Nephron progenitor cell (in vitro differentiated cells): ENCODE measurements at places on chromosomes 4 and X.

DNA sequence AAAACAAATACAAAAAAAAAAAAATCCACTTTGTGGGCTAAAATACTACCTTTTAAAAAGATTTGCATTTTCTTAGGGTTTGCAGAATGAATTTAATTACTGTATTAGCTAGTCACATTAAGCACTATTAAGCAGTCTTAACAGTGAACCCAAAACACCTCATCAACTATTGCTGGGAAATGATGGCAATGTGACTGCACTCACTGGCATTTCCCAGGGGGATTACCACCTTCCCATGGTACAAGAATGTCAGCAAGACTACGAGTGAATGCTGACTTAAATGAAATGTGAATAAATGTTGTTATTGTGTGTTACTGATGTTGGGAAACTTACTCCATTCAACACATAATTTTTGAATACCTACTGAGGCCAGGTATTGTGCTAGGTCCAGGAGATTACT, 10.0 kb upstream of the SLC9B2 start:
- DNase-seq = no peak
- no peaks in the 10 kb centered on the region for H3K27me3 ChIP-seq
- no peak overlapping the region for H3K27ac ChIP-seq

DNA sequence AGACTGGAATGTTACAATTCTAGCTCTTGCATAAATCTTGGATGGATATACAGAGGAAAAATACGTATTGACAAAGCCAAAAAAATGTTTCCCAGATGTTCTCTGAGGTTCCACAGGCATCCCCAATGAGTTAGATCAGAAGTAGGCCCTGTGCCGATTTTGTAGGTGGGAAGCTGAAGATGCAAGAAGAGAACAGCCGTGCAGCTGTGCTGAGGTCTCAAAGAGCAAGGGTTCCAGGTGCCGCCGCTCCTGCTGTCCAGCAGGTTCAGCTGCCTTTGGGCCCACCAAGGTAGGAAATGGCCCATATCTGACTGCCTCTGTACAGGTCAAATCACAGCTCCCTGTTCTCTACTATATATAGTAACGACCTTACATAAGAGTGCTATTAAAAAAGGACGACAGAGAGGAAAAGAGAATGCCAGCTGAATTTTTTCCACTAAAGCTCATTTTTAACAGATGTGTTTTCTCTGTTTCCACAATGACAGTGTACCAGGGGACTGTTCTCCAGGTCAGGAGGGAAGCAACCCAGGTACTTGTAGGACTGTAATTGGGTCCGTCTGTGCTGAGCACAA, 155.6 kb downstream of the CBR4 start:
- H3K36me3 ChIP-seq = peaks cover 53% of the 10 kb centered on the region
- DNase-seq = no peak
- peaks cover 24% of the 10 kb centered on the region for H3K4me1 ChIP-seq
- no peak overlapping the region for H3K4me3 ChIP-seq

DNA sequence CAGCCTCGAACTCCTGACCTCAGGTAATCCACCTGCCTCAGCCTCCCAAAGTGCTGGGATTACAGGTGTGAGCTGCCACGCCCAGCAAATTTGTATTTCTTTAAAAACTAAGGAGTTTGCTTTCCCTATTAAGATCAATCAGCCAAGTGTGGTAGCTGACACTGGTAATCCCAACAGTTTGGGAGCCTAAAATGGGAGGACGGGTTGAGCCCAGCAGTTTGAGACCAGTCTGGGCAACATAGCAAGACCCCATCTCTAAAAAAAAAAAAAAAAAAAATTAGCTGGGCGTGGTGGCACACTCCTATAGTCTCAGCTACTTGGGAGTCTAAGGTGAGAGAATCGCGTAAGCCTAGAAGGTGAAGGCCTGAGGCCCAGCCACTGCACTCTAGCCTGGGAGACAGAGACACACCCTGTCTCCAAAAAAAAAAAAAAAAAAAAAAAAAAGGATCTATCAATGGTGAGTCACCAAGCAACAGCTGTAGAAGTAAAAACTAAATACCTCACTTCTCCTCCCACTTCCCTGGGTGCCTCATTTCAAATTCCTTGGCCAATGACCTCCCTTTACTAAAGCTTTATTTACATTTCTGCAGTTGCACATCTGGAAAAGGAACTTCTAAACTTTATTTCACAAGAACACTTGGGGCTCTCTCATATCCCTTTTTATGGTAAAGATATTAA, 54.5 kb downstream of the LDB2 start:
- no peaks in the 10 kb centered on the region for H3K27me3 ChIP-seq
- no peak overlapping the region for H3K4me3 ChIP-seq
- no peak for DNase-seq
- peak overlapping the region; percentile 8 for H3K27ac ChIP-seq

DNA sequence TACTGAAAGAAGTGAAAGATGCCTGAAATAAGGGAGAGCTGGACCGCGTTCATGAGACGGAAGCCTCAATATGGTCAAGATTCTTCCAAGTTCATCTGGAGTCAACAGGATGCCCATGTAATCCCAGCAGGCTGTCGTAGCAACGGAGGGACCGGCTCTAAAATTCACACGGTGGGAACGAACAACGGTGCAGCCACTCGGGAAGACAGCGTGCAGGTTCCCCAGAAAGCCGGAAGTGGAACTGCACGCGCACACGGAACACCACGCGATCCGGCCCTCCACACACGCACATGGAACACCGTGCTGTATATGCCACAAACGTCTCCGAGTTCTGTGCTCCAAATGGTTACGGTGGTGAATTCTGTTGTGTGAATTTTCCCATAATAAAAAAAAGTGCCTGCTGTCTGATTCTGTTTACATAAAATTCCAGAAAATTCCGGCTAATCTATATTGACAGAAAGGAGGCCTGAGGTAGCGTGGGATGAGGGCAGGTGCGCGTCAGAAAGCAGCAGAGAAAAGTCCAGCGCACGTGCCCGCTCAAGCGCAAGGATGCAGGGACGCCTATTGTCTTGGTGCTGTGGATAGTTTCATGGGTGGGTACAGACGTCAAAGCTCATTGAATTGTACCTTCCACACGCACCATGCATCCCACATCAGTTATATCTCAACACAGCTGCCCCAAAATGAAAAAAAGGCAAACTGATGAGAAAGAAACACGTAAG, 31.2 kb downstream of the PPP2R3B start:
- peaks cover 65% of the 10 kb centered on the region for H3K36me3 ChIP-seq
- peak overlapping the region; percentile 78 for H3K27ac ChIP-seq
- H3K4me1 ChIP-seq = peaks cover 41% of the 10 kb centered on the region
- DNase-seq = no peak
- peaks cover 3% of the 10 kb centered on the region for H3K27me3 ChIP-seq

DNA sequence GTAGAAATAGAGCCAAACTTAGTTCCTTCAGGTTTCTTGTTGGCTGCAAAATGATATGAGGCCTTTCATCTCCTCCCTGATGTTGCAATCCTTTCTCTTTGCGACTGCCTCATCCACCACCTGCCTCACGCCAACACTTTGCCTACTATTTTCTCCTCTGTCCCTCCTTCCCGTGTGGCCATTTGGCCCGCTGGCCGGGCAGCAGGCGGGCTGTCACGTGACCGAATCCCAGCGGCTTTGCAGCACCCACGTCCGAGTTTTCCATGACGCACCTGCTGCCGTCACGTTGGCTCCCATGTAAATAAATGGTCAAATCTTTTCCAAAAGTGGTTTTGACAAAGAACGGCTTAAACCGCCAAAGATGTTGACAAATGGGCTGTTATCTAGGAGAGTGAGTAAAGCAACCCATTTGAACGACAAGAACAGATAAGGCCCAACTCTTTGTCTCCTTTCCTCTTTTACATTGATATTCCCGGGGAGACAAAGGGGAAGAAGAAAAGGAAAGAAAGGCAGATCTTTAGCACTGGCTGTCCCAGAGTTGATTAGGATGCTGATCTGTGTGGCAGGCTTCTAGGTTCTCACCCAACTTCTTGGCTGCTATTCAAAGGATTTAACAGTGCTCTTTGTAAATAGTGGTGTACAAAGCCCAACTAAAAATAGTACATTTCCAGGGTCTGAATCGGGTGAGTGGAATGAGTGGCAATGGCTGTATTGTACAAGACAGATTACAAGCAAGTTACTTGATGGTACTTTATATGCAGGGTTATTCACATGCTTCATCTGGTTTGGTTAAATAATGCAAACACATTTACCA, 174.2 kb upstream of the JADE1 start:
- DNase-seq = no peak
- no peaks in the 10 kb centered on the region for H3K36me3 ChIP-seq
- H3K27ac ChIP-seq = no peak overlapping the region
- H3K4me3 ChIP-seq = no peak overlapping the region
